Stimulated activated CD8-positive, alpha-beta memory T cell treated with anti-CD3 and anti-CD28 coated beads, Interleukin-12 subunit alpha, Interleukin-12 subunit beta, amount 100 ng/mL, for 4 hours (primary cell): ENCODE measurements at places on chromosomes 2 and 18.

- no peak for DNase-seq
Measured at GRCh38 chr2:208531361-208531760, 124.8 kb downstream of the PTH2R start.

DNA sequence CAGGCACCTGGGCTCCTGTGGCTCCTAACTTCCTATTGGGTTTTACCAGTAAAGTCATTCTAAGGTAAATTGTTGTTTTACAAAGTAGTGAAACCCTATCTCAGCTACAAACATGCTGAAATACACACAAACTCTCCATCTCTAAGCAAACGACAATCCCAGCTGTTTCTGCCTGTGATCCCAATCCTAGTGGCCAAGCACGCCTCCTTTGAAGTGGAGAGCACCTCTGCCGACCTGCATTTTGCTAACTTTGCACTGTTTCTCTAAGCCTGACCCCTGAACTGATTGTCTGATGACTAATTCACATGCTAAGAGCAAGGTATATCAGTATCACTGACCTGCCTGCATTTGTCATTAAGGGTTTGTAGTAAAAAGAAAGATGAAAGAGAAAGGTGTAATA lies 124.3 kb downstream of the PAX3 start:
- no peak for DNase-seq

GRCh38 chr2:42547446-42548295 lies 20.8 kb upstream of the MTA3 start:
- DNase-seq, result no peak

DNA sequence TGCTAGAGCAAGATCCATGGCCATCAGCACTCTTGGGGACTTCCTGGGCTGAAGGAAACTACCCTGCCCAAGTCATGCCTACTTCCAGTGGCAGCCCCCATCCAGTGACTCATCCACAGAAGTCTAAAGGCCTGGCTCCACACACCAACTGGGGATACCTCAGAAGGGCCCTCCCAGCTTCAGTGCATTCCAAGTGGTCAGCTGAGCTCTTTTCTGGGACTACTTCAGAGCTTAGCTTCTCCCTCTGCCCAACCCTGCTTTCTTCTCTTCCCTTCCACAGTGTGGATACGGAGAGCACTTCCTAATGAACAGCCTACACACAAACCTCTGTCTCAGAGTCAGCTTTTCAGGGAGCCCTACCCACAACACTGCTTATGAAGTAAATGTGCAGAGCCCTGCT lies 66.5 kb downstream of the CLHC1 start:
- no peak for DNase-seq

DNA sequence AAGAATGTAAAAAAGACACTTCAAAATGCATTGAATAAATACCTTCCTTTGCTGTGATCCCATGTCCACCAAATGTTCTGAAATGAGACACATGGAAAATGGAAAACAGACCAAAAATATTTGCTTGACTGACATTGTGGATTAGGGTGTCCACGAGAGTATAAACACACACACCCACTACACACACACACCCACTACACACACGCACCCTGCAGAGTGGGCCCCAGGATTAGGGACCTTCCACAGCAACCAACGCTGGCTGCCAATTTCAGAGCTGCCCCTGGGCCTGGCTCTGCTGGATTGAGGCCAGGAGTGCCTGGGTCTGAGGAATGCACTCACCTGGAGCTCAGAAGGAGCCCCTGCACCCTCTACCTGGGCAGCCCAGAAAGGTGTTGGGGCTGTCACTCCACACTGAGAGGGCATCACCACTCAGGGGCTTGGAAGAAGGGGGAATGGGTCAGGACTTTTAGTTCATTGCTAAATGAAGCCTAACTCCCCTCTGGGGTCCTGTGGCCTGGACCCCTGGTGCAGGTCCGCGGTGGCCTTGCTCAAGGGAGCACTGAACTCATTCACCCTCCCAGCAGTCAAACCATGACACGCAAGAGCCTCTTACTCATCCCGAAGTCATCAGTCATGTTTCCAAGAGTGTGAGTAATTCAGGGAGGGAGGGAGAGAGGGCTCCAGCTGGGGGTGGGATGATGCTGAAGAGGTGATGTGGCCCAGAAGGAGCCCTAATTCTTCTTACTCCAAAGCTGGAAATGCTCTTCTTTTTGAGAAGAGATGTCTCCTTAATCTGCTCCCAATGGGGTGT lies 50.2 kb upstream of the PLB1 start:
- no peak for DNase-seq

DNA sequence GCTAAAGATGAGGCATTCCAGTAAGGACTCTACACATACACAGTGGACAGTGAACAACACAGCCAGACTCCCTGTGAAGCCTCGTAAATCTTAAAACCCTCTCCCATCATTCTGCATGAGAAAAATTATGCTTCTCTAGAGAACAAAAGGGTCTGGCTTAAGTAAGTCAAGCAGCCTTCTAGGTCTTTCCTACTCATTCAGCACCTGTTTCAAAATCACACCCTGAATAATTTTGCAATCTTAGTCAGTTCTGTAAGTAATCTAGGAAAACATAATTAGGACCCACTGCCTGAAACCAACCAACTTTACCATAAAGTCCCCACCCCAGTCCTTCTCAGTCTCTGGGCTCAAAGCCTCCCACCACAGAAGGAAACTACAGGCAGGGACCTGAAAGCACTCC lies 19.7 kb downstream of the IAH1 start:
- no peak for DNase-seq

- no peak for DNase-seq
Measured at GRCh38 chr2:71865391-71865965, 282.2 kb downstream of the CYP26B1 start.

DNA sequence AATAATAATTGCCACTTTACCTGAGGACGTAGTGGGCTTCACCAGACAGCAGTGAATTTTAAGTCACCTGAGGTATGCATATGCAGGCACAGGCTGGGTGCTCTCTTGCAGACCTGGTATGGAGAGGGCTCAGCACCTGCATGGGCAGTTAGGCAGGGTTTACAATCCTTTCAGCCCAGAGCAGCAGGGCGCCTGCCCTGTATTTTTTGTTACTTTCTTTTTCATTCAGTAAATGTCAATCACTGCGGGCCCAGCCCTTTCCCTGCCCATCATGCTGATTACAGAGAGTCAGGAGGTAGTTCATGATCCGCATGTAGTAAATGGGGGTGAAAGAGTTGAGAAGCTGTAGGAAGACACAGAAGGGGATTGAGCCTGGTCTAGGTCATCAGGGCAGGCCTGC lies 147.0 kb upstream of the ALPP start:
- no peak for DNase-seq

DNA sequence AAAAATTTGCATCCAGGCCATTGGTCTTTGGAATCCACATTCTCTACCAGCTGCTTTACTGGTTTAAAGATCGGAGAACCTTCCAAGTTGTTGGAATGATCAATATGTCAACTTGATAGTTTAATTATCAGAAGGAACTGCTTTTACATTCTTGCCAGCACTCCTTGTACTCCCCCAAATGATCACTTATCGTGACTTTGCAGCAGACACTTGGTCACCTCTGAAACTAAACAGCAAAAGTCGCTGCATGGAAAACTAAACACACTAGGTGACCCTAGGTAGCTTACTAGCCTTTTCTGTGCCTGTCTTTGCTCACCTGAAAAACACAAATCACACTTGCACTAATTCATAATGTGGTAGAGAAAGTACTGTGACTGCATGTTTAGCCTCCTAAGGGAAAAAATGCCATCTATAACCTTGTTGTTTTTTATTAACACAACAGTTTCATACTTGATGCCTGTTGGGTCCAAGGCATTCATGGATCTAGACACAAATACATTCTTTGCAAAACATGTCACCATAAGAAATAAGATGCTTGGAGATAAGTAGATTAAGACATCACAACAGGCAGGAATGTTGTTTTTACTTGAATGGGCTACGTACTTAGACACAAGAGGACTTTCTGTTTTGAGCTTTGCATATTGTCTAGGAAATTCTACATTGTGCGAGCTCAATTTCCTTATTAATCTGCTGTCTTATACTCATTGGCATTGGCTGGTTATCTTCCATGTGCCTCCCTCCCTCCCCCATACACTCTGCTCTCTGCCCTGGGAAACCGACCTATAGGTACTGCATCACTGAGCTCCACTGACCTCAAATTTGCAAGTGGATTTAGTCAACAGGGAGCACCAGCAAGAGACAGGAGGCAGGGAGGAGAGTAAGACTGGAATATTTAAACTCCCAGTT lies 219.1 kb upstream of the STK17B start:
- DNase-seq, result no peak

GRCh38 chr2:111035830-111036441 lies 84.8 kb upstream of the BCL2L11 start:
- no peak for DNase-seq

DNA sequence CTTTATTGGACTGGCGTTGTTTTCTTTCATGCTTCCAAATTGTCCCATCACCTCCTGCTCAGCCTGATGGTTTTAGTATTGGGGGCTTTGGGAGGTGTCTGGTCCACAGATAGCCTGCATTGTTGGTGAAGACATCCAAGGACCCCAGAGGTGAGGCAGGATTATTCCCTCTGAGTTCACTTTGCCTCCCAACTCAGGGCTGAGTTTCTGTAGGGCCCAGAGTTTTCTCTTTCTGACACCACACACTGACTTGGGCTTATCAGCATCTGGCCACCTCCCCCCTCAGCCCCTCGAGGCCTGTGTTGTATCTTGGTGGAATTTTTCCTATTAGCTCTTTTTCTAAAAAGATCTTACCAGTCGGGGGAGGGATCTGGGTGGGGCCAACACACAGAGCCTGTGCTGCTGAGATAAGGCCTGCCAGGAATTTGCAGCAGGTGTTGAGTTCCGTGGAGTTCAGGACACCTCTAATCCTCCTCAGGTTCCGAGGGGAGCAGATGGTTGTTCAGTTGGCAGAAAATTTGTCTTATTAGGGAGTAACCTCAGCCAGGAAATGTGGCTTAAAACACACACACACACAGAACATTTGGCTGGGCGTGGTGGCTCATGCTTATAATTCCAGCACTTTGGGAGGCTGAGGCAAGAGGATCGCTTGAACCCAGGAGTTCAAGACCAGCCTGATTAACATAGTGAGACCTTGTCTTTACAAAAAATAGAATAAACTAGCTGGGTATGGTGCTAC lies 7.3 kb downstream of the EMILIN2 start:
- no peak for DNase-seq

- no peak for DNase-seq
Measured at GRCh38 chr2:58644451-58644850, 403.3 kb upstream of the FANCL start.

- no peak for DNase-seq
Measured at GRCh38 chr2:167790781-167791450, 456.5 kb downstream of the STK39 start.

- peak; percentile 12 for DNase-seq
Measured at GRCh38 chr2:159797543-159798375, at the start of gene CD302. Gene CD302 (minus strand): TSS chr2:159798208. CDS start chr2:159798198, 10 bp downstream.

DNA sequence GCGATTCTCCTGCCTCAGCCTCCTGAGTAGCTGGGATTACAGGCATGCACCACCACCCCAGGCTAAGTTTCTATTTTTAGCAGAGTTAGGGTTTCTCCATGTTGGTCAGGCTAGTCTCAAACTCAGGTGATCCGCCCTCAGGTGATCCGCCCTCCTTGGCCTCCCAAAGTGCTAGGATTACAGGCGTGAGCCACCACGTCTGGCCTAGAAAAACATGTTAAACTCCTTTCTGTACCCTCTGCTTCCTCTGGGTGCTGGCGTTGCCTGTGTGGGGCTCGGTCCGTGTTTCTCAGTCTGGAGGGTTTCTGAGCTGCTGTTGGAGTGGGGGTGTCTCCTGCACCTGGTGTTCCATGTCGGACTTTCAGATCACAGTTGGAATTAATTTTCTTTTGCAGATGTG lies 17.9 kb downstream of the LDLRAD4 start:
- no peak for DNase-seq
